Occipital lobe (tissue), 3 donors: ENCODE measurements at places on chromosomes 7 and 10. TPM values are rescaled to one million over a fixed set of nuclear protein-coding genes. Genes with fewer than 3 reads are reported as not detected.

The FIS1 gene
- total RNA-seq: 59.9 TPM

The GSTO2 gene
- total RNA-seq: 0.62 TPM

The ZNF365 gene
- total RNA-seq: 29.6 TPM

The PTPRN2 gene
- total RNA-seq: 62.2 TPM

GRCh38 chr10:48271047-48271730 is 3.3 kb downstream of the FRMPD2 start:
- no peak for DNase-seq

GRCh38 chr7:106151459-106152312 is 39.6 kb upstream of the SYPL1 start:
- no peak for DNase-seq

DNA sequence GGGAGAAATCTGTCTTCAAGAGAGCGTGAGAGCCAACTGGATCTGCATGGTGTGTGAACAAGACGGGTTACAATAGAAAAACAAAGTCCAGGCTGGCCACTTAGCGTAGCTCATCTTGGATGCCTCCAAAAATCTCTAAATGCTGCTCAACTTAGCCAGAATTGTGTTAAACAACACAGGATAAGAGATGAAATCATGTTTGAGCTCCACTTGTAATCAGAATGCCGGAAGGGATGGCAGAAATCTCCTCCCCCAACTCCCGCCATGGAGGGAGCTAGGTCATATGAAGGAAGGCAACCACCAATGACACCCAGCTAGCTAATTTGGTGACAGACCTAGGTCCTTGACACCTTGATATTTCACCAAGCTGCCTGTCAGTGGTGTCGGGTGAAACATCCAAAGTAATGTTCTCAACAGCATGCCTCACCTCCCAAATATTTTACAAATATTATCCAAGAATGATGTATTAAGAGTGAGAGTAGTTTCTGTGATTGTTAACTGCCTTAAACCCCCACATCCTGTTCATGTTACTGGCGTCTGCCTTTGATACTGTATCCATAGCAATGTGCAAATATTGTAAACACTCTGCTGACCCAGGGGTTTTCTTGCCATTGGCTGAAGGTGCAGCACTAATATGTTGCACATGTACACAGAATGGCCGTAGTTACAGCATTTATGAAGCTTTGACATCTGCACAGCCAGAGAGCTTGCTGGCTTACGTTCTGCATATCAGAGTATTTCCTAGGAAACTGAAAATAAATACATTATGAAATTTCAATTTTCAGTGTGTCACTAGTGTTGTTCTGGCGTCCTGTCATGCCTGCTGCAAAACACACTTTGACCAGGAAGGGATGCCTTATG is 25.8 kb downstream of the TMEM254 start:
- no peak for DNase-seq
